ENCODE measurements at places on chromosomes 16 and 17.

- no peak for DNase-seq
These were observed 1060.6 kb upstream of the CDH8 start for GRCh38 chr16:63096857-63097256.

- DNase-seq: no peak
These were observed 275.6 kb upstream of the C16orf82 start for GRCh38 chr16:26791169-26791568.

DNA sequence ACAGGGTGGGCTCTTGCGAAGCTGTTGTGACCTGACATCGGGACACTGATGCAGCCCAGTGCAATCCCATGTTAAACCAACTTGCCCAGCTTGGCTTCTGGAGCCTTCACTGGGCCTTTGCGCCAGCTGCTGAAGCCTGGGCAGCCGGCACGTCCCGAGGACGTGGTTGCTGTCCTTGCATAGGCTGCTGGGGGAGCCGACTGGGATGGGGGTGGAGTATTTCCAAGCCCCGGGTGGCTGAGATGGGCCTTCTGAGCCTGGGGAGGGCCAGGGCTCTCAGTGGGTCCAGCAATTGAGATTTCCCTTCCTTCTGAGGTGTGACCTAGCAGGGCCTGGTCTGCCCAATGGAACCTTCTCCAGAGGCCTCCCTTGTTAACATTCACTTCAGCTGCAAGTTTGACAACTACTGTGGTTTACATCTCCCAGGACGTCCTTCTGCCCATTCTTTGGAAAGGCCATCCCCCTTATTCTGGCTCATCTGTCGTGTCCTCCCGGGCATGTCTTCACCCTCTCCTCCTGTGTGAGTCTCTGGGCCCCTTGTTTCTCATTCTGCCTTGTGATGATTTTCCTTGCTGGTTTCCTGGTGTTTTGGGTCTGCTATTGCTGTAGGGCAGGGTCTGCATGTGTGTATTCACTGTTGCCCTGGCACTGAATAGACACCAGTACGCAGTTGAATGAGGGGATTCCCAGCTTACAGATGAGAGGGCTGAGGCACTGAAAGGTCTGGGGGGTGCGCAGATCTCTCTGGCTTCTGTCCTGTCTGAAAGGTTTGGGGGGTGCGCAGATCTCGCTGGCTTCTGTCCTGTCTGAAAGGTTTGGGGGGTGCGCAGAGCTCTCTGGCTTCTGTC lies 34.4 kb downstream of the HAPSTR1 start:
- DNase-seq: no peak

DNA sequence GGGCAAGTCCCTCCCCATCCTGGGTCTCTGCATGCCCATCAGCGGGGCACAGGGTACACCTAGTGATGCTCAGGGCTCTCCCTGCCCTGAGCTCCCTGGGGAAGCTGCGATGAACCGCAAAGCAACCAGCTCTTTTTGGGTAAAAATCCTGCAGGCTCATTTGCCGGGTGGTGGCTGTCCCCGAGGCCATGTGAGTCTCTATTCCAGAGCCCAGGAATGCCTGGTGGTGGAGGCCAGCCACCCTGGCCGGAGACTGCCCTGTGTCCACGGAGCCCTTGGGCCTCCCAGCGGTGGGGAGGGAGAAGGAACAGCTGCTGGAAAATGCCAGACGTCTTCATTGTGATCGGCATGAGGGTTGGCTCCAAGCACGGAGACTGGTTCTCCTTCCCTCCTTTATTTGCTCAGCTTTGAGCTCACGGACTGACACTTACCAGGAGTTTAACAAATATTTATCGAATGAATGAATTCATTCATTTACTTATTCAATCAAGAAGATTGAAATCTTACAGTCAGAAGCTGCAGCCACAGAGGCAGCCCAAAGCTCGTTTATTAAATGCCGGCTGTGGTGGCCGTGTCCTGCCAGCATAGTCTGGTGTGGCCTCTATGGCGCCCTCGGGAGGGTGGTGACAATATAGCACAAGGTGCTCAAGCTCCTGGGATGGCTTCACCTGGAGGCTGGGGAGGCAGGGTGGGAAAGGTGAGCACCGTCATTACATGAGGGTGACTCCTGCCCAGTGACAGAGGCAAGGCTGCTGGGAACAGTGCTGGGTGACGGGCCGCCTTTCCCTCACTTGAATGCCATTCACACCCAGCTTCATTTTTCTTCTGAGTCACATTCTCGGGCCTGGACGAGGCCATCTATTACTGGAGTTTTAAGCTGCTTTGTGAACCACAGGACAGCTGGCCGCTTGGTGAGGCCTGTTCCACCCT lies 31.1 kb upstream of the JPH3 start:
- no peak for DNase-seq

- no peak for DNase-seq
These were observed 47.9 kb upstream of the HLF start for GRCh38 chr17:55216888-55217287.

All from stimulated activated CD8-positive, alpha-beta memory T cell treated with anti-CD3 and anti-CD28 coated beads, Interleukin-7, amount 100 ng/mL, for 24 hours (primary cell).